Bronchial epithelial cell (primary cell): ENCODE measurements at places on chromosomes 5 and 9.

DNA sequence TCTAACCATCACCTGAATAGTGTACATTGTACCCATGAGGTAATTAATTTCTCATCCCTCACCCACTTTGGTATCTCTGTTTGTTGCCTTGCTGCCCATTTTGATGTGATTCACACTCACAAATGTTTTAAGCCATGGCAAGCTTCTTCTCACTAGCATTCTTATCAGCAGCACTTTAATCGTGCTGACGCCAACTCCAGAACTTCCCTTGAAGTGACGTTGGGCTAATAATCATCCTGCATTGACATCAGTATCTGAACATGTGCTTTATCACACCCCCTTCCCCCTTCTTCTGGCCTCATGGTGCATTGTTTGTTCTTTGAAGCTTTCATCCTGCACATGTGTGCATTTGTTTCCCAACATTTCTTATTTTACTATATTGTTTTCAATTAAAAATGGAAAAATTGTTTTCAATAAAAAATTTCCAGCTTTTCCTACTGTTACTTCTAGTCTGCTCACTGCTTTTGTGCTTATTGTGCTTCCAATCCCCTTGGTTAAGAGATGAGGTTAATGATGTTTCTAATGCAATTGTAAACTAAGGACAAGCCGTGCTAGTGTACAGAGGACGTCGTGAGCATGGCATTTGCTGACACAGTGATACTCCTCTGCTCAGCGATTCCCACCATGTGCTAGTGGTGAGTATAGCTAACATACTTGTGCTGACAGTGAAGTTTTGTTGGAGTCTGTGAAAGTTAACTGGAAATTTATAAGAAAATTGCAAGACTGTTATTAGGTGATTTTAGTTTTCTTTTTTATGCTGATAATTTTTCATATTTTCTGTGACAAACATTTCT, 238.5 kb downstream of the KDM4C start:
- DNase-seq, result no peak

- DNase-seq, result no peak
These were observed 23.0 kb downstream of the SLC36A1 start for GRCh38 chr5:151470439-151470838.

- peak; percentile 90 for DNase-seq
These were observed 68.2 kb downstream of the LRSAM1 start for GRCh38 chr9:127519301-127520166.

GRCh38 chr5:133921979-133922378, 46.4 kb downstream of the C5orf15 start:
- DNase-seq, result no peak

GRCh38 chr5:64507264-64507605, 1.4 kb downstream of the RGS7BP start:
- no peak for DNase-seq
